ENCODE measurements at places on chromosomes 3 and 15.

DNA sequence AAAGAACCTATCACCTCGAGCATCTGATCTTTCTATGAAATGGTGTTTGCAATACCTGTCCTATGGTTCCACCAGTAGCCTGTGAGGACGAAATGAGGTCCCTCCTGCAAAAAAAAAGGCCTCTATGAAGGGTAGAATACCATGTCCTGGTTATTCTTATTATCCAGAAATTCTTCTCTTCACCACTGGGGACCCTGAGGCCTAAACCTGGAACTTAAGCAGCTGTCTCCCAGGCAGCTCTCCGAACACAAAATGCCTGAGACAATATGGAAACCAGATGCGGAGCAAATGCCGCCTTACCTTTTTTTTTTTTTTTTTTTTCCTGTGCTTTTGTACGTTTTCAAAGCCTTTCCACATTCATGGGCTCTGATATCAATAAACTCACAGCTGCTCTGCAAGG is 62.1 kb upstream of the WNT5A start:
- no peak for DNase-seq

DNA sequence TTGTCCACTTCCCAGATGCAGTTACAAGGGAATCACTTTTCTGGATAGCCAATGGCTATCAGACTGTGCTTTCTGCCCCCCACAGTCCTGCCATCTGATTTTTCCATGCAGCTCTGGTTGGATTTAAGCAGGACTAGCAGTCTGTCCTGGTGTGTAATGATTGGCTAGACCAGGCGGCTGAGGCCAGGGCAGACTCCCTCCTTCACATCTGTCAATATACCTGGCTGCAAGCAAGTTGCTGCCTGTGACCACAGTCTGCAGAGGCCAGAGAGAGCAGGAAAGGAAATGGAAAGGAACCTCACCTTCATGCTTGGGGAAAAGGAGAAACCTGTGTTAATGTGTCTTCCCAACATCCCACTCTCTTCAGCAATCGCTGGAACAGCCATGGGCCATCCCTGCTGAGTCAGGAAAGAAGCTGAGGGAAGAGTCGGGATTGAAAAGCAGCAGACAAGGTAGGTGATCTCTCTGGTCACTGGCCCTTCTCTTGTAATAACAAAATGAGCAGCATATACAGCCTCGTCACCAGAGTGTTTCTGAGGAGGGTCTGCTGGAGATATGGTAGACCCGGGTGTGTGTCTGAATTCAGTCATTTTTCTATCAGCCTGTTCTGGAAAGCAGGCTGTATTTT is 126.7 kb upstream of the PHLDB2 start:
- no peak for DNase-seq

DNA sequence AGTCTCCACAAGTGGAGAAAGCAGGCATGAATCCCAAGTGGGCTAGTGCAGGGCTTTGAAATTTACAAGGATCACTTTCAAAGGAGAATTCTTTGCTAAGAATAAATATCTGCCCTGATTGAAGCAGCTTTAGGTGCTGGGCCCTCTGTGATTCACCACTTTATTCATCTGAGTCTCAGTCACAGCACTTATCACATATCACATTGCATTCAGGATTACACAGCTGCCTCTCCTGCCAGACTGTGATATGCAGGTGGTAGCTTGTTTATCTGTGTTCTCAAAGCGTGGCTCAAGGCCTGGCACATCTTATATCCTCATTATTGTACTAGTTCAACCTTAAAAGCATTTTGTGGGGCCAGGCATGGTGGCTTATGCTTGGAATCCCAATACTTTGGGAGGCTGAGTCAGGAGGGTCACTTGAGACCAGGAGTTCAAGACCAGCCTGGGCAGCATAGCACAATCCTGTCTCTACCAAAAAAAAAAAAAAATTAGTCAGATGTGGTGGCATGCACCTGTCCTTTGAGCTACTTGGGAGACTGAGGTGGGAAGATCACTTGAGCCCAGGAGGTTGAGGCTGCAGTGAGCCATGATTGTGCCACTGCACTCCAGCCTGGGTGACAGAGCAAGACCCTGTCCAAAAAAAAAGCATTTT is 156.9 kb upstream of the EIF1B start:
- no peak for DNase-seq

GRCh38 chr3:159875116-159875515 is 113.5 kb upstream of the IL12A start:
- no peak for DNase-seq

DNA sequence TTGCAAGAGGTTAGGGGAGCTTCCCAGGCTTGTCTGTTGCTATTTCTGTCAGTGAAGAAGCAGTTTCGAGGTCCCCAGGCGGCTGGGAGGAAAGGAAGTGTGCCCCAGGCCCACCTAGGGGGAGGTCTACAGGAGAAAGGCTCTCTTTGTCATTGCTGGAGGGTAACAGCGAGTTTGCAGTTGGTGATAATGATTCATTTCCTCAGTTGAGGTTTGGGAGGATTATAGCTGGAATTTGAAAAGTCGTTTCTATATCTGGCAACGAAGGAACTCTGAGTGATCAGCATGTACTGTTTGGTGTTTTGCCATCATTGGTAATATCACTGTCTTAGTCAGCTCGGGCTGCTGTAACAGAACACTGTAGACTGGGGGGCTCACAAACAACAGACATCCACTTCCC is 65.5 kb upstream of the UBE3A start:
- no peak for DNase-seq

DNA sequence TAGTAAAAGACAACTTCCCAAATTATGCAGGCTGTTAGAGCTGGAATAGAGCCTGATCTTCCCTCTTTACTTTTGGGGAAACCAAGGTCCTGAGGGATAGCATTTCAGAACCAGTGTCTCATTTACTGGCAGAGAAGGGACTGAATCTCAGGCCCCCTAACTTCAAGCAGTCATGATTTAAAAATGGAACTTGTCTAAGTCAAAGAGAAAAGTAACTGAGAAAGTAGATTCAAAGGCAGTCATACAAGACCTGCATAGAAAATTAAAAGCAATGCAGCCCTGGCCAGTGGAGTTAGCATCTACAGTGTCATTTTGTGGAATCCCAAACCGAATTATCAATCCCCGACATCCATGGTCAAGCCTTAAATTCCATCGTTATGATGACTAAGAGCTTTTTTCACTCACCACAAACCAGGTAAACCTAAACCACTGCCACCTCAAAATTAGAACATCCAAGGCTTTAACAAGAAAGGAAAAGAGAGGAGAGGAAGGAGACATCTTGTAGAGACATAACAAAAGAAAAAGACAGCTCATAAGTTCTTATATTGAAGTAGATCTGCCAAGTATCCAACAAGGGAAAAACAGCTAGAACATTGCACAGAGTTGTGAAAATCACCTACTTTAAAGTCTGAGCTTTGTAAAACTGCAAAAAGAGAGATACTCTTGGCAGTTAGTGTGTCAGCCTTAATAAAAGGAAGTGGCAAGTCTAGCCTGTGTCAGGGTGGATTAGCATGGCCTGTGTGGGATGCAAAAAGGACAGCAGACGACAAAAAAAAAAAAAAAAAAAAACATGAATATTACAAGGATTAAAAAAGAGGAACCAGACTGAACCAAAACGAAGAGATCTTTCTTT is 54.1 kb upstream of the CCR2 start:
- DNase-seq, result no peak

All from central memory CD4-positive, alpha-beta T cell (primary cell).